ENCODE measurements at places on chromosomes 7 and 10.

GRCh38 chr10:89479771-89480446 lies 55.5 kb downstream of the SLC16A12 start:
- DNase-seq: no peak

GRCh38 chr7:28686418-28686800 lies 271.7 kb downstream of the TRIL start:
- DNase-seq: no peak

DNA sequence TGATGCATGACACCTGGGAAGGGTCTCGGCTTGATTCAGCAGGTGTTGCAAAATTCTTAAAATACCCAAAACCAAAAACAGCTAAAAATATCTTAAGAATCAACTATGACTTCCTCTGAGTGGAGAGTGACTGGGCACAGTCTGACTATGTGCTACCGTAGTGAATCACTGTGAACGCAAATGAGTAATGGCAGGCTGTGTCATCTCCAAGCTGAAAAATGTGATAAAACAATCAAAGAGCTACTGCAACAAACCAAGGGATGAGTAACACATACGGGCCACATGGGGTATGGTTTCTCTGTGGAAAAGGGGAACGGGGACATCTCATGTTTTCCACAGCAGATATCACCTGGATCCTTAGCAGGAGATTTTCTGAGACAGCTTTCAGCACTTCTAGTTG lies 127.5 kb downstream of the ABCA13 start:
- no peak for DNase-seq

DNA sequence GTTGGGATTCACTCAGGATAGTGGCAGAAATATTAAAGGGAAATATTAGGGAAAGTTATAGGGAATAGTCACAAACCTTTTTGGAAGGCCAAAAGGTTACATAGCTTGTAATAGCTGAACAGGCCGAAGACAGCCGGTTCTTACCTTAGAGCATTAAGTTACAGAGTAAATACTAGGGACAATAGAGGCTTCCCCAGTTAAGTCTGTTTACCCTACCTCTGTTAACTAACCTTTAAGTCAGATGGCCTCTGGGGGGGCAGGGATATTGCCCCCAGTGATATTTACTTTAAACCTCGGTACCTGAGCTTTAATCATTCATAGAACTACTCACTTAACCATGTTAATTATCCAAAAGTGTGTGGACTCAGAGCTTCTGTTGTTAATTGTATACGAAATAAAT lies 7.4 kb downstream of the POLR1F start:
- DNase-seq: no peak

DNA sequence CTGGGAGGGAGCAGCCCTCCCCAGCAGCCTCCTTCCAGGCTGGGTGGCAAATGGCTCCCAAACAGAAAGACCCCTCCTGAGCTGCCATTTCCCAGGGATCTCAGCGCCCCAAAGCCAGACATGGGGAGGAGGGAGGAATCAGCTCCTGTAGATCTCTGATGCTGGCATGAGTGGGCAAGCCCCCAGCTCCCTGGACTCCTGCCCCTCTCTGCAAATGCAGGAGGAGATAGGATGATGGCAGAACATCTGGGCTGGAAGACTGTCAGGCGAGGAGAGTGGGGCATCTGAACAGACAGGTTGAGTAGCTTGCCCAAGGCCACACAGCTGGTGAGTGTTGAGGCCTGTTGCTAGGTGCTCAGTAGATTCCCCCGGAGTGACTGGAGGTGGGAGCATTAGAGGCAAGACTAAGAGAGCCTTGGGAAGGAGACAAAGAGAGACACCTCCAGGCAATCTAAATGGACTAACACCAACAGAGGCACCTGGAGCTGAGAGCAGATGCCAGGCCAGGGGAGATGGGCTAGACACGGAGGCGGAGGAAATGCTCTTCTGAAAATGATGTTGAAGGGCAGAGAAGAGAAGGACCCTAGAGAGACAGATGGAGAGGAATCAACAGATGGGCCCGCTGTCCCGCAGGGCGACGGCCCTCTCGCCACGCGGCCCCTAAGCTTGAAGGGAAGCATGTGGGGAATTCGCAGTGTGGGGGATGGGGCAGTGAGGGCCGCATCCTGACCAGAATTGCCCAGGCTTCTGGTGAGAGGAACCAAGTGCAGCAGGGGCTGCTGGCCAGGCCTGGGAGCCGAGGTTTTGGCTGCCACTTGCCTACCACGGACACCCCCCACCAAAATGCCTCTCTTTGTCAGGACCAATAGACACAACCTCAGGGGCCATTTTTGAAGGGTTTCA lies 84.8 kb upstream of the LRRC4 start:
- no peak for DNase-seq

GRCh38 chr7:34949361-34949760 lies 87.9 kb downstream of the DPY19L1 start:
- no peak for DNase-seq

DNA sequence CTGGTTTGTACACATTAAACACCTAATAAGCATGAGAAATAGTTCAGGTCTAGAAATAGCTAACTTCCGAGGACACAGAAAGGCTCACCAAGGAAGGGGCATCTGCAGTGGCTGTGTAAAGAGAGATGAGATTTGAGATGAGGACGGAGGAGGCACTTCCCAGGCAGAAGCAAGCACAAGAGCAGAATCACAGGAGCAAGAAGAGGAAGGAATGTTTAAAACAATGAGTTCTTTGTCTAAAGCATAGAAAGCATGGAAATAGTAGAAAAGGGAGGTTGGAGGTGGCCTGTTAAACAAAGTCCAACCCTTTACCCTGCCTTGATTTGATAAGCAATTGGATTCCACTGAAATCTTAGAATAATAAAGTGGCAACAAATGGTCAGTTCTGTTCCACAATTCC lies 11.6 kb upstream of the PON3 start:
- DNase-seq: no peak

DNA sequence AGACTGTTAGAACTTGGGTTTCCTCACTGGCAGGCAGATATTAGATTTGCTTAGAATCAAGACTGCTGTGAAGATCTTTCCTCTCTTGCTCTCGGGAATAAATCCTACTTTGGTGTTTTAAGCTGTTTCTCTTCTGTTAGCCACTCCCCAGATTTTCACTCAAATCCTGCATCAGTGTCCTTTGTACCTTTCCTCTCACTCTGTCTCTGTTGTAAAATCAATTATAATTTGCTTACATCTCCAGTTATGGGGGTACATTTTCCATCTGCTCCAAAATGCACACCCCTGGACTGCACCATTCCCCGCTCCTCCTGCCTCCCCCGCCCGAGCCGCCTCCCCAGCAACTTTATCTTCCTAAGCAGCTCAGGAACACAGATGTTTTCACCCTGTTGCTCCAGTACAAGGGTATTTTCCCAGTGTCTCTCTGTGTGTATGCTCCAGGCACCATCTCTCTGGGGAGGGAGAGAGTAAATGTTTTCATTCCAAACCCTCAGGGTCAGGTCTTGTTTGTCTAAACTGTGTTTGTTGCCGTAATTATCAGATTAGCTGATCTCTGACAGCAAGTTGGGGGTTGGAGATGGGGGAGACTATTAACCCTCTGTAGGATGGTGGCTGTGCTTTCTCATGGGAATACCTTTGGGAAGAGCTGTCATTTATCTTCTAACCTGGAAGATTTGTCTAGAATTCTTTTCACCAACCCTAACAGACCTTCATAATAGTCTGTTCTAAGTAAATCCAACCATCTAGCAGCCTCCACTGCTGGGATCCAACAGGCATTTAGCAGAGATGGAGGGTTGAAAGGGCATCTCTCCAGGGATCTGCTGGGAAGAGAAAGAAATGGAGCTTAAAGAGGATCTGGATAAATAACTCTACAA lies 20.4 kb upstream of the GOT1 start:
- DNase-seq: no peak

GRCh38 chr7:159020987-159021386 lies 123.7 kb downstream of the VIPR2 start:
- no peak for DNase-seq

DNA sequence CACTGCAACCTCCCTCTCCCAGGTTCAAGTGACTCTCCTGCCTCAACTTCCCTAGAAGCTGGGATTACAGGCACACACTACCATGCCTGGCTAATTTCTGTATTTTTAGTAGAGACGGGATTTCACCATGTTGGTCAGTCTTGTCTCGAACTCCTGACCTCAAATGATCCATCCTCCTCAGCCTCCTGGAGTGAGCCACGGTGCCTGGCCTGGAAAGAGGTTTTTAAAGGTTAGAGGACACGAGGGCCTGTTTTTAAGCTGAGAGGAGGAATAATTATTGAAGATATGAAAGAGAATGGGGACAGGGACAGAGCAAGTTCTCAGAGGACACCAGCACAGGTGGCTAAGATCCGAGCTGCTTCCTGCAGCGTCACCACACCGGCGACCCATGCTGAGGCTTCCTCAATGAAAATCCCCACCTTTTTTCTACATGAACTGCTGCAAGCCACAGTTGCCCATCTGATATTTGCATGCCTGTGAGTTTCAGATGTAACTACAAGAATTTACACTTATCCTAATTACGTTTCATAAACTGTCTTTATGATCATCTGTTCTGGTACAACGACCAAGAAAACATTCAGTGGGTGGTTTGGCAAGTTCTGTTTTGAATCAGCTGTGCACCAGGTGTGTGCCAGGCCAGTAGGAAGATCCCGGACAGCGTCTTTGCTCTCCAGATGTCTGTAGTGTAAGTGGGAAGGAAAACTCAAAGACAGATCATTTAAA lies 76.0 kb downstream of the HIP1 start:
- no peak for DNase-seq

DNA sequence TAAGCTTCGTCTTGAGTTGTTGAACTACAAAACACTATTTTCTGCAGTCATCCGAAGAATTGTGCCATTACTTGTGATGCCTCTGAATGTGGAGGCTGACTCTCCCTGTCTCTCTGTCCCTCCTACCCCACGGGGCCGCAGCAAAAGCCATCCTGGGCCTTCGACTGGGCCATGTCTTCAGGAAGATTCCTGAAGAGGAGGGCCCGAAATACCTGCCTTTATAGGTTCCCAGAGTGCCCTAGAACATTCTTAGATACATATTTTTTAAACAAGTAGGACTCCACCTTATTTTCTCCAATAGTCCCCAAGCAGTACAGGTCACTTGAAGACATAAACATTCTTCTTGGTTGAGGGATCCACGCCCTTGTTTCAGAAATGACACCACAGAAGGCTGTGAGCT lies 8.1 kb downstream of the IGFBP3 start:
- DNase-seq: no peak

- DNase-seq: no peak
Measured at GRCh38 chr7:146655928-146656797, 539.6 kb downstream of the CNTNAP2 start.

DNA sequence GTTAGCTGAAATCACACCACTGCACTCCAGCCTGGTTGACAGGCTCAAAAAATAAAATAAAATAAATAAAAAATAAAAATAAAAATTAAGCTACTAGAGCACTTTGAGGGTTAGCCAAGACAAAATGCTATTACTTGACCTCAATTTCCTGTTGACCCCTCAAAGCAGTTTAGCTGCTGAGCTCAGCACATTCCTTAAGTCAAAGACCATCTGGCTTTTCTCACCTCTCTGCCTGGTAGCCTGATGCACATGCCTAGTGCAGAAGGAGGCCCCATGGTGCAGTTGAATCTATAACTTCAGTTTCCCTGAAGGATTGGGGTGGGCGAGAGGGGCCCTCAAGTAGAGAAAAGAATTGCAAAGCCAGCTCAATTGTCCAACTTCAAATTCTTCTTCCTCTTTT lies 211.1 kb upstream of the GALNT17 start:
- no peak for DNase-seq

DNA sequence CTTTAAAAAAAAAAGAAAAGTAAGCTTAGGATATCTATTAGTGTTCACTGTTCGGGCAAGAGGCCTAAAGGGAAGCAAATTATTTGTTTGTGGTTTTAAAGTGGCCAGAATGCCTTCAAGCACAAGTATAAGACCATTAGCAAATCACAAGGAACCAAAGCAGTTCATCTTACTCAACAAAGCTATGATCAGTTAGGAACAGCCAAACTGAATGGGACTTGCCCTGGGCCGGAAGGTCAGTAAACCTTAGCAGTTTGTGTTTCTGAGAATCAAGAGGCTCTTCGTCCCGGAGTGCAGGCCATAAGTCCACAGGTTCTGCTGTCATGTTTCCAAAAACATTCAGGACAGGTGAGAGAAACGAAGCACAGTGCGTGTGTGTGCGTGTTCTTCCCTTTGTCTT lies 4.5 kb downstream of the FBXW4 start:
- no peak for DNase-seq

DNA sequence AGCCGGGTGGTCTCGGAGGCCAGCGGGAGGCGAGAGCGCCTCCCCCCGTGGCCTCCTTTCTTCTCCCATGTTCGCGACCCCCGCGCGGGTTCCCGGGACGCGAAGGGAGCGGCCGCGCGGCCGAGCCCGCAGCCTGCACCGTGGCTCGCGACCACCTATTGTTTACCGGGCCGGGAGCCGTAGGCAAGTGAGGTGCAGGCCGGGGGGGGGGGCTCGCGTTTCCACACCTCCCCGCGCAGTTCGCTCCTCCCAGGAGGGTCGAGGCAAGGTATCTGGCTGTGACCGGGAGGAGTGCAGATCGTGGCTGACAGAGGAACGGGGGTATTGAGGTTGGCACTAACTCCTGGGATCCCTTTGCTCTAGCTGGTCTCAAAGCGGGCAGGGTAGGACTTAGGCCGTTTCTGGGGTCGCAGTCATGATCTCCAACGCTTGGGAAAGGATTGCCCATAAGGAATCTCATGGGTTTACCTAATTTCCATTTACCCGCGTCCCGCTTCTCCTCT lies 734 bp downstream of the PTPN12 start:
- DNase-seq: no peak

DNA sequence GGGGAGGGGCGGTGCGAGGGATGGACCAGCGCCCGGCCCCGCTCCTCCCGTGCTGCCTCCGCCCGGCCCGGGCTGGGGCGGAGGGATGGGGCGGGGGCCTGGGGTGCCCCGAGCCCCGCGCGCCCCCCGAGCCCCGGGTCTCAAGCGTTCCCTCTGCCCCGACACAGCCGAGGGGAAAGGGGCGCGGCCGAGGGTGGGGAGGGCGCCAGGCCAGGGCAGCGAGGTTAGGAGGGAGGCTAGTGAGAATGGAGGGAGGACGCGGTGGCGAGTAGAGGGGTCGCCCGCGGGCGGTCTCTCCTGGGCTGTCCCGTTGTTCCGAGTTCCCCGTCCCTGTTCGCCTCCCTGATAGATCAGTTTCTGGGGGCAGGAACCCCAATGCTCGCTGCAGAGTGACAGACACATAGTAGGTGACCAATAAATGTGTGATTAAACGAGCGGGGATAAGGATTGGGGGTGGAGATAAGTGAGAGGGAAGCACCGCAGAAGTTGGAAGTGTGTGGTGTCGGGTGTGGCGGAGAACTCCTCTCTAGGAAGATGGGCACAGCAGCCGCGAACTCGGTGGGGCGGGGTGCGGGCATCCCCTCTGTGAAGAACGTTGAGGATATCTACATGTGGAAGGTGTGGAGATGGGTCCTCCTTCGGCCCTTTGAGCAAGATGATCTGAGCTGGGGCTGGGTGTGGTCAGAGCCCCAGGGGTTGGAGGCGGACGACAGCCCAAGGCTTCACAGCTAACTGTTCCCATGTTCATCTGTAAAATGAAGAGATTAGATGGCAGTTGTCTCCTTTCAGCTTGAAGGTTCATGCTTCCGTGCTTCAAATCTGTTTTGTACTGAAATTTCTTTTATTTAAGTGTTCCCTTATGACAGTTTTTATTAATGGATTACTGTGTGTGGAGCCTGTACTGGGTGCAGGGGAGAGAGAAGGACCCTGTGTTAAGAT lies 580 bp downstream of the ZNF775 start:
- no peak for DNase-seq

- DNase-seq: no peak
Measured at GRCh38 chr10:80133206-80133605, 676 bp downstream of the PLAC9 start.

- DNase-seq: no peak
Measured at GRCh38 chr7:49580000-49580399, 193.4 kb upstream of the VWC2 start.

GRCh38 chr10:6173203-6173602 lies 29.5 kb upstream of the PFKFB3 start:
- no peak for DNase-seq

- DNase-seq: no peak
Measured at GRCh38 chr10:113111900-113112853, 162.1 kb downstream of the TCF7L2 start.

All from stimulated activated CD8-positive, alpha-beta memory T cell treated with anti-CD3 and anti-CD28 coated beads, Interleukin-7, amount 100 ng/mL, for 4 hours (primary cell).